Frontal cortex (tissue), 4 donors: ENCODE measurements at places on chromosomes 12 and 14.

DNA sequence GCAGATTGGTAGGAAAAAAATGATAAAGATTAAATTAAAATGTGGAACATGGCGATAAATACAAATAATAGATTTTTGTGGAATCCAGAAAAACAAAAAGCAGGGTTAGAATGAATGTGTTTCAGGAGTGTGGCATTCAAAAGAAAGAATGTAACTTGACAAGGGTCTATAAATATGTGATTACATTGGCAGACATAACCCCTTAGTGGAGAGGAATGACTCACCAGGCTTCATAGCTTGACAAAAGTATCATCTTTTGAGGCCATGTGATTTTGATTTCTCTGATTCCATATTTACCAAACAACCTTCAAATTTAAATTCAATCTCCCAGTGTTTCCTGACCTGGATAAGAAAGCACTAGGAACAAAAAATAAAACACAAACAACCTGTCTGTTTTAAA is 24.4 kb upstream of the MGST1 start:
- DNase-seq, result no peak

DNA sequence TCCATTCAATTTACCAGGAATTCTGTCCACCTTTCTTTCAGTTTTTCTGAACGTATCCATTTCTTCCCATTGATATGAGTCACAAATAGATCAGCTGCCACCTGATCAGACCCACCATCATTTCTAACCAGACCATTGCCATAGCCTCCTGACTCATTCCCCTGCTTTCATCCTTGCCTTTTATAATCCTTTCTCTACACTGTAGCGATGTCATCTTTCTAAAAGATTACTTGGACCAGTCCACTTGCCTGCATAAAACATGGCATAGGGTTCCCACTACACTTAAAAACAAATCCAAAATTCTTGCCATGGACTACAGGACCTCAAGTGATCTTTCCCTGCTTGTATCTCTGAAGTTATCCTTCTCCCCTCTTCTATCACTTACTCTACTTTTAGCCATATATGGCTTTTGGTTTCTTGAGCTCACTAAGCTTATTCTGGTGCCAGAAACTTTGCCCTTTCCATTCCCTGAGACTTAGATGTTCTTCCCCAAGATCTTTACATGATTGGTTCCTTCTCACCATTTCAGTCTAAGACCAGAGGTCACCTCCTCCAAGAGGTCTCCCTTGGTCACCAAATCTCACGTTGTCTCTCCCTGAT is 149.5 kb upstream of the KRR1 start:
- DNase-seq, result no peak

DNA sequence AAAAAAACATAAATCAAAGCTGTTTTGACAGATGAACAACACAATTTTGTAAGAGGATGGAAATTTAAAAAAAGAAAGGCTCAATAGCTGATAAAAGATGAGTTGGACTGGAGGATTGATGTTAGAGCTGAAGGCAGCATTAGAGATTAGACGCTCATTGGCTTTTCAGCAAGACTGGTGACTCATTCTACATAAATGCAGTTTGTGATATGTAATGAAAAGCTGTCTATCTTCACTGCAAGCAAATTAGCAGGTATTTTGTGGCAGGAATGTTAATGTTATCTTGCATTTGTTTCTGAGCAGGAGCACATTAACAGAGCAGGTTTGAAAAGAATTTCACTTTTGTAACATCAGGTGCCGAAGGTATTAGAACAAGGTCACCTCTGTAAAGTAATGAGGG is 442.7 kb upstream of the NOVA1 start:
- DNase-seq, result no peak

GRCh38 chr12:98418357-98419075 is 96.9 kb upstream of the TMPO start:
- no peak for DNase-seq

- no peak for DNase-seq
Measured at GRCh38 chr12:105679982-105680381, 349.5 kb downstream of the C12orf75 start.

- no peak for DNase-seq
Measured at GRCh38 chr12:124829008-124829707, 34.5 kb downstream of the SCARB1 start.

- DNase-seq, result no peak
Measured at GRCh38 chr12:94033101-94033500, 115.3 kb upstream of the PLXNC1 start.

GRCh38 chr14:40317690-40318089 is 885.5 kb upstream of the FBXO33 start:
- no peak for DNase-seq

DNA sequence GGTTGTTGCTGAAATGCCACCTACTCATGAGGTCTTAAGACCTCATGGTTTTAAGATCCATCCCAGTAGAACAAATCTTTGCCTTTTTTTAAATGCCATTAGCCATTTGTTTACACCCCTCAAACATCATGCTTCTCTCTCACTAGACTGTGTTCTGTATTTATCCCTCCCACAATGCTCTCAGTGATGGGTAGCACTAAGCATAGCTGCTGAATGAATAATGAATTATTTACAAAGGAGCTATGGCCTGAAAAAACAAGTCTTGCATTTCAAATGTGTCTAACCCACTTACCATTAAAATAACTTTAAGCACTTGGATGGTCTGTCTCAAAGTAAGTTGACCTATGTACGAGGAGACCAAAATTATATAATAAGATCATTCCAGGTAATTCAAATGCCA is 334.5 kb downstream of the PAWR start:
- no peak for DNase-seq

DNA sequence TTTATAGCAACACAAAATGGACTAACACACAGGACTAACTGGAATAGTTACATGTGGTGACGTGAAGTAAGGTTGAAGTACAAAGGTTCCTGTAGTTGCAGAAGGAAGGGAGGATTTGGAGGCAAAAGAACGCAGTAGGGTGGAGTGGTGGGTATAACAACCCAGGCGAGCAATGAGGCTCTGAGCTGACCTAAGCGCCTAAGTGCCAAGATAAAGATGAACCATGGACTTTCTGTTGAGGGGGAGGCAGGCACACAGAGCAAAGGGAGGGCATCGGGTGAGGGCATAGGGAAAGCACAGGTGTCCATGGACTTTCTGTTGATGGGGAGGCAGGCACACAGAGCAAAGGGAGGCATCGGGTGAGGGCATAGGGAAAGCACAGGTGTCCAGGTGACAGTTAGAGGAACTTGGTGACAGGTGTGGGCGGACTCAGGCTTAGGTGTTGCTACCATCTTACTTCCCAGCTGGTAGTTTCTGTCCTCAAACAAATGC is 15.2 kb downstream of the SCNN1A start:
- no peak for DNase-seq

DNA sequence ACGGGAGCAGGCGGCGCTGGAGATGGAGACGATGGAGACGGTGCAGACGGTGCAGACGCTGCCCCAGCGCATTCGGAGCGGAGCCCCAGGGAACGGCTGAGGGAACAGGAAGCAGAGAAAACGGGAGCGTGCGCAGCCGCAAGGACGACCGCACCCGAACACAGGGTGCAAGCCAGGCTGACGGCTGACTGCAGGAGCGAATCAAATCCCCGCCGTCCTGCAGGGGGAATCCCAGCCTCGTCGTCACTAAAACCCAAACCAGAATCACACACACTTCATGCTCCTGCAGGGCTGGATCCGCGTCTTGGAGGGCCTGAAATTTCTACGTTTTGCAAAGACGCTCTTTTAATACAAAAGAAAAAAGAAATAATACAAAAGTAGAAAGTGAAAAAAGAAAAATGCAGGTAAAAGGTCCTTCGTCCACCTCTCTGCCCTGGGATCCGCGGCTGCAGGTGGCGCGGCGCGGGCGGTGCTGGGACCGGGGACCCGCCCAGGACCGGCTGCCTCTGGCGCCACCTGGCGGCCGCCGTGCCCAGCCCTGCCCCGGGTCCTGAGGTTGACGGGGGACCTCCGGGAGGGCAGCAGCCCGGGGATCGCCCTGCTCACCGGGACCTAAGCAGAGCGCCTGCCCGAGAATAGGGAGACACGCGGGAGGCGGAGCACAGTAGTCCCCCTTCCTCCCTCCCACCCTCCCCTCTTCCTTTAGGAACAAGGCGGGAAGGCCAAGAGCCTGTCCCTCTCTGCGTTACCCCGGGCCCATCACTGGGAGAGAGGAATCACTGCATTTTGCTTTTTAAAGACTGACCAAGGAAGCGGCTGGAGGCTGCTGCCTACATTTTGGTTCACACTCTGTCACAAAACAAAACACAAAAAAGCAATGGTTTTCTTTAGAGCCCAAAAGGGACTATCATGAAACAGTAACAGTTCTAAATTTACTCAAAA is 20.1 kb downstream of the STX2 start:
- peak; percentile 80 for DNase-seq

GRCh38 chr12:34297790-34298164 is 275.5 kb downstream of the ALG10 start:
- DNase-seq, result no peak

GRCh38 chr14:57136669-57137328 is 131.9 kb downstream of the EXOC5 start:
- DNase-seq, result no peak

- DNase-seq, result no peak
Measured at GRCh38 chr14:104967386-104968152, 10.6 kb downstream of the AHNAK2 start.

GRCh38 chr12:67876305-67876915 is 112.8 kb upstream of the IFNG-AS1 start:
- no peak for DNase-seq

GRCh38 chr14:76784881-76785280 is 23.6 kb downstream of the VASH1 start:
- DNase-seq, result peak; percentile 90

GRCh38 chr12:13947276-13947946 is 34.0 kb downstream of the GRIN2B start:
- no peak for DNase-seq

- DNase-seq, result no peak
Measured at GRCh38 chr14:72675126-72675525, 218.8 kb downstream of the DPF3 start.

DNA sequence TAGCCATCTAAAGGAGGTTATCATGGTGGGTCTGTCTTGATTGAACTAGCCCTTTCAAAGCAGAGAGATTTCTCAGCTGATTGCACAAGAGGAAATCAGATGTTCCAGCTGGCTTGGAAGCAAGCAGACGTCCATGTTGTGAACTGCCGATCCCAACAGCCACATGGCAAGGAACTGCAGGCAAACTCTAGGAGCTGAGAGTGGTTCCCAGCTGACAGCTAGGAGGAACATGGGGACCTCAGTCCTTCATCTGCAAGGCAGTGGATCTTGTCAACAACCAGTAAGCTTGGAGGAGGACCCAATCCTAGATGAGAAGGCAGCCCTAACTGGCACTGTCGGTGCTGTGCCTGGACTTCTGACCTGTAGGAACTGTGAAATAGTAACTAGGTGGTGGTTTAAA is 7.7 kb downstream of the ACVR1B start:
- DNase-seq, result no peak

DNA sequence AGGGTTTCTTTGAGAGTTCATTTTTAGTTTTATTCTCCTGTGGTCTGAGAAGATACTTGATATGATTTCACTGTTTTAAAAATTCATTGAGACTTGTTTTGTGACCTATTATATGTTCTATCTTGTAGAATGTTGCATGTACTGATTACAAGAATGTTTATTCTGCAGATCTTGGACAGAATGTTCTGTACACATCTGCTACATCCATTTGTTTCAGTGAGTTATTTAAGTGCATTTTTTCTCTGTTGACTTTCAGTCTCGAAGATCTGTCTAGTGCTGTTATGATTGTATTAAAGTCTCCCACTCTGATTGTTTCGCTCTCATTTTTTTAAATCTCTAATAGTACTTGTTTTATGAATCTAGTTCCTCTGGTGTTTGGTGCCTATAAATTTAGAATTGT is 1319.8 kb downstream of the TMEM121 start:
- no peak for DNase-seq

- DNase-seq, result no peak
Measured at GRCh38 chr14:38605193-38606114, 349.6 kb upstream of the CLEC14A start.

- DNase-seq, result peak; percentile 22
Measured at GRCh38 chr14:25150934-25151790, 101.2 kb upstream of the STXBP6 start.

DNA sequence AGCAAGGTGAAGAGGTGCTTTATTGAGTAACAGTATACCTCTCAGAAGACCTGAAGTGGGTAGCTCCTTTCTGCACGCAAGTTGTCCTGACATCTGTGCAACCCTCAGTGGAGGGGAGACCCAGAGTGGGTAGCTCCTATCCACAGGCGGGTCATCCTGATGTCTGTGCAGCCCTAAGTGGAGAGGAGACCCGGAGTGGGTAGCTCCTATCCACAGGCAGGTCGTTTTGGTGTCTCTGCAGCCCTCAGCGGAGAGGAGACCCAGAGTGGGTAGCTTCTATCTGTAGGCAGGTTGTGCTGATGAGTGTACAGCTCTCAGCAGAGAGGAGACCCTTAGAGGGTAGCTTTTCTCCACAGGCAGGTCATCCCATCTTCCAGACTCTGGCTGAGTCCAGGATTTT is 45.1 kb upstream of the PRPF39 start:
- no peak for DNase-seq

DNA sequence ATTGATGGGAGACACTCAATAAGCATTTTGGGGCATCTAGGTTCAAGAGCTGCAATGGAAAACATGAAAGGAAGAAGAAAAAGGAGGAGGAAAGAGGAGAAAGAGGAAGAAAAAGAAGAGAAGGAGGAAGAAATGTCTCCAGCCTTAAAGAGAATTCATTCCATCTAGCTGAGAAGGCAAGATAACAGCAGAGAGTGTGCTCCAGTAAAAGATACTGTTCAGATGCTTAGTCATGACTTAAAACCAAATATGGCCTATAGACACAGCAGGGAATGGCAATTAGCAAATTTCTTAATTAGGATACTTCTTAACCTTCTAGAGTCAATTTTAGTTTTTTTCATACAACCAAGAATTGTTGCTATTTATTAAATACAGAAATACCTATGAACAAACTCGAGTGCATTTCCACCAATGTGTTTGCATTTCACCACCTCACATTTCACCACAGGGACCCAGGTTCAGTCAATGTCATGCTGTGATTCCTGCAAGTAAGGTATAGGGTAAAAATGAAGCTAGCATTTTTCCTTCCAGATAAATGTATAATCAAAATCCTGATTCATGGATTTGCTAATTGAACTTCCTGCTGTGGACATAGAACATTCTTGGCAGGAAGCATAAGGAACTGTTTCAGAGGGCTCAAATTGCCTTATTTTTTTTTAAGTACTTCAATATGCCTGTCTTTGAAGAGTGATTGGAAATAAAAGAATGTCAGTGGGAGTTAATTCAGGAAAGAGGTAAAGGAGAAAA is 177.8 kb downstream of the RPS29 start:
- DNase-seq, result no peak

- DNase-seq, result no peak
Measured at GRCh38 chr12:108321688-108322087, 17.4 kb downstream of the CMKLR1 start.

DNA sequence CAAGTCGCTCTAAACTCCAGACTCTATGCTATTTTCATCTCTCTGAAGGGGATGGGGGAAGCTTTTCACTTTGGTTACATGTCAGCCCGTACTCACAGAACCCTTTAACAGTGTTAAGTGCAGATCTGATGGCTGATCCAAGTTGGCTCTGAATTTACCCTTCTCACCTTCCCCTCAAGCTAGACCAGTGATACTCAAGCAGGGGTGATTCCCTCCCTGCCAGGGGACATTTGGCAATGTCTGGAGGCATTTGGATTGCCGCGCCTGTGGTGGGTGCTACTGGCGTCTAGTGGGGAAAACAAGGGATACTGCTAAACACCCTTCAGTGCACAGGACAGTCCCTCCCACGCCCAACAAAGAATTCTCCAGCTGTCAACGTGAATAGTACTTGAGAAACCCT is 6.0 kb upstream of the TEX52 start:
- no peak for DNase-seq
